Activated CD8-positive, alpha-beta memory T cell treated with anti-CD3 and anti-CD28 coated beads for 1 hour (primary cell): ENCODE measurements at places on chromosomes 3 and 15.

DNA sequence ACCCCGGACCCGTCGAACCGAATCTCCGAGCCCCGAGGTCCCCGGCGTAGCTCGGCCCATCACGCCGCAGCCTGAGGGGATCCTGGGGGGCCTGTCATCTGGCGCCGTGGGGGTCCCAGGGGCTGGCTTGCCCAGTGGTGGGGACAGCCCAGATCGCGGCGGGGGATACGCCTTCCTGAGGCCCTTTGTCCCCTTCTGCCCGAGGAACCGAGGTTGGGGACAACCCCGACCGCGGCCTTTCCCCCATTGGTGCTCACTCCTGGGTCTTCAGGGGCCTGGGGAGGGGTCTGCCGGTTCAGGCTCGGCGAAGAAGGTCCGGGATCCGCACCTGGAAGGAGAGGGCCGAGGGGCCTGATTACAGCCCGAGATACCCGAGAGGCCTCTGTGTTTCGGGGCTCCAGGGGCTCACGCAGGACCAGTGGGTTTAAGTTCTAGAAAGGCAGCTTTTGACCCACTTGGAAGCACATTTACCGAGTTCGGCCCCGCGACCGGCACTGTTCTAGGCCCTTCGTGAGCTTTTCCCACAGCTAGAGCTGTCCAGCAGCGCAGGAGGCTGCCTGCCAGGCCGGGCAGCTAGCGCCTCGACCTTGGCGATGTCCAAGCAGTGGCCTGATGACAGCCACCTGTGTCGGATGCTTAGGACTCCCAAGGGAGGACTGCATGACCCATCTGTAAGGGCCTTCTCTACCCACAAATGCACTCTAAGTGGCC lies 504 bp downstream of the ABHD2 start:
- no peak for DNase-seq

DNA sequence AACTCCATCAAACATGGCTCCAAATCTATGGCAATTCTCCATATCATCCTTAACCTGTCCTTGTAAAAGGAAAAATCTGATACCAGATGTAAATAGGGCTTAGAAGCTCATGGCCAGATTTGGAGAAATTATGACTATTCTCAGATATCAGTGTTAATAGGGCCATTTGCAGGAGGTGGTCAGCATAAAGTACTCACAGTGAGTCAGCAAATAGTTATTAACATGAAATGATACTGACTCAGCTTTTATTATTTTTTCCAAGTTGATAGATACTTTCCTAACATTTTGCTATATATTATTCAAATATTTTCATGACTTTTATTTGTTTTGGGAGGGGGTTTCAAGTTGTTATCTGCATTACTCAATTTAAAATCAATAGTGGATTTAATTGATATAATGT lies 255.8 kb downstream of the MFSD1 start:
- DNase-seq: no peak

- no peak for DNase-seq
Measured at GRCh38 chr3:89414270-89414669, 306.8 kb downstream of the EPHA3 start.

DNA sequence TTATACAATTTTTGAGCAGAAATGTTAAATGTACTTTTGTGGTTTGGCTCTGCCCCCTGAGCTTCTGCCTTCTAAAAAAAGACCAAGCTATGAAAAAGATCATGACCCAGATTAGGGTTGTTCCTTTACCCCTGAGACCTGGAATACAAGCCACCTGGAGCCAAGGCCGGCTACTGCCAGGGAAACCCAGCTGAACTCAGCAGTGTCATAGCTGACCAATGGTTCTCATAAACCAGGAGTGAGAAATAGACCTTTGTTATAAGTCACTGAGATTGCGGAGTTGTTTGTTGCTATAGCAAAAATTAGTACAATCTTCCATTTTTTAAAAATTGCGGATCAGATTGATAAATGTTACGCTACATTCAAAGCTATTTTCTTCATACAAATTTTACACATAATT lies 1261.7 kb downstream of the ROBO1 start:
- DNase-seq: no peak

- no peak for DNase-seq
Measured at GRCh38 chr3:166114448-166114847, 277.2 kb upstream of the BCHE start.

DNA sequence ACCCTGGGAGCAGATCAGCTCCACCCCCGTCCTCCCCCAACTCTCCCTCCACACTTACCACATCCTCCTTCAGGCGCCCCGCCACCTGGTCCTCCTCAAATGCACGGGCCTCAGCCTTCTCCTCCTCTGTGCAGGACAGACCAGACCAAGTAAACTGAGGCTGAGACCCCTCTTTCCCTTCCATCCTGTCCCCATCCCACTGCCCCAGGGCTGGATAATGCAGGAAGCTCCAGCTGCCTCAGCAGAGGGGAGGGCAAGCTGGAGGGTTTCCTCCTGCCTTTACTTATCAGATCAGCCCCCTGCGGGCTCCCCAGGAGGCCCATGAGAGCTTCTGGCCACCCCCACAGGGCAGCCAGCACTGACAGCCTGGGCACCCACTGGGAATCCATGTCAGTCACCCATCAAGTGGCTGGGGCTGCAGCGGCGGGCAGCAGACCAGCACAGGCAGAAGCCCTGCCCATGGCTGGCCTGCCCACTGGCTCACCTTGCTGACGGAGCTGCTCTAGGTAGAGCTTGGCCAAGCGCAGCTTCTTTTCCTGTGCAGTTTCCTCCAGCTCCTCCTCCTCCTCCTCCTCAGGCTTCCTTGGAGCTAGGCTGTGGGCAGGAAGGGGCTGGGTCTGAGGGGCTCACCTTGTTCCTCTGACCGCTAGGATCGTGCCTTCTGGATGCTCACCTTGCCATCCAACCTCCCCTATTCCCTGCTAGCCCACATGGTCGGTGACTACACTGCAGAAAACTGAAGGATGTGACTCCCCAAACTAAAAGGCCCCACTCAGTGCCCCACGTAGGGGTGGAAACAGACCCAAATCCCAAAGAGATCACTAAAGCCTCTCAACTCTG lies 3.9 kb downstream of the RRP9 start:
- no peak for DNase-seq

DNA sequence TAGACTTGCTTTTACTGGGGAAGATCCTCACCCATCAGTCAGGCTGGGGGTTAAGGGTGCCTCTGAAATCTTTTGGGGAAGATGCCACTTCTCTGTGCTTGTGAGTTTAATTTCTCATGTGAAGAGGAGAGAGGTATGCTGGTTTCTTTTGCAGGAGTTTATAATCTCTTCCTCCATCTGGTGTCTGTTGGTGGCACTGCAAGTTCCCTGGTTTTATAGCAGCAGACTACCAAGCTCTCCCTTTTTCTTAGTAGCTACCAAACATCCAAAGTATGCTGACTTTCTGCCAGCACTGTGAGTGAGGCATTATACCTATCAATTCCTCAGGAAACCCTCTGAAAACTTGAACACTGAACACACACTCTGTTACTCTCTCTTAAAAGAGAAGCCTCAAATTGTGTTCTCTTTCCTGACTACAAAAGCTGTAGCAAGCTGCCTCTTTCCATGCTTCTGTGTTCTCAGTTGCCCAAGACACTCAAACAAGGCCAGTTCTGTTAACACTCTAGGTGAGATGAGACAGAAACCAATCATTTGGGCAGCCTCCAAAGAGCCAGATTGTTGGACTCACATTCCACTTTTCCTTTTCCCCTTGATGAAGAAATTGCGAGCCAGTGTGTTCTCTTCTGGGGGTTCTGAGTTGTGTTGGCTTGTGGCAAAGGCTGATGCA lies 299.5 kb downstream of the GAP43 start:
- no peak for DNase-seq

GRCh38 chr15:78469031-78469430 lies 31.0 kb downstream of the IREB2 start:
- no peak for DNase-seq

DNA sequence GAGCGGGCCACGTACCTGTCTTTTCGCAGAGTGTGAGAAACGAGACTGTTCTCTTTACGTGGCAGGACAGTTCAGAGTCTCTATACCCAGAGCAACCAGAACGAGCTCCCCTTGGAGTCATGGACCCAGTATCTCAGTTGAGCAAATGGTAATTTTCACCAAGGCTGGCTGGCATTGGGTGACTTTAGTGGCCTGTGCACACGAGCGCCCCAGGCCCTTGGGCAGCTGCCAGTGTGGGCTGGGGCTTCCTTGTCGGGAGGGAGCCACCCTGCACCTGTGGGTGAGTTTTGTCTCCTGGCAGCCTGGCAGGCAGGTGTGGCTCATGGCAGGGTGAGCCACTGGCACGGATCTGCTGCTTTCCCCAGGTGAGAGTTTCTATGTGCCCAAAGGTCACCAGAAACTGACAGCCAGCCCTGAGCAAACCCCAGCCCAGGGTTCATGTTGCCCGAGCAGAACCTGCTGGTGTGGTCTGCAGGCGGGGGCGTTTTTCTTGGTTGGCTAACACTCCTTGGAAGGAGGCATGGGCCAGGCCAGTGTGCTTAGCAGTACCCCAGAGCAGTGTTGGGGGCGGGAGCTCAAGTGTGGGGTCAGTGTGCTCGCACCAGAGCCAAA lies 135.0 kb downstream of the TJP1 start:
- DNase-seq: no peak

GRCh38 chr3:77825001-77825827 lies 785.3 kb downstream of the ROBO2 start:
- no peak for DNase-seq

GRCh38 chr3:67940210-67940952 lies 286.0 kb upstream of the SUCLG2 start:
- no peak for DNase-seq

DNA sequence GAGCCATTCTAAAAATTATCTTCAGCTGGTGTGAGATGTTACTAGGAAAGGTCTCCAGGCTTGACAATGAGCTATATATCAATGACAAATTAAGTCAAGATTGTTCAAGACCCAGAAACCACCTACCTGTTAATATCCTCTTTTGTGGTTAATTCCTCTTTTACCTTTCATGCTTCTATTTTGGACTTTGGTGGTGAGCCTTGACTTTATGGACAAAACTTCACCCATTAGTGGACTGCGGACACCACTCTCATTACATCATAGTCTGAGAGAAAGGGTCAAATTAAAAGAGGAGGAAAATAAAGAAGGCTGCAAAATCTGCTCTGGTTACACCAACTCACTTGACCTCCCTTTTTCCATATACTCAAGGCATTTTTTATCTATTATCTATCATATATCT lies 271.5 kb upstream of the TTC14 start:
- DNase-seq: no peak

GRCh38 chr3:198028718-198029117 lies 68.7 kb downstream of the LMLN start:
- no peak for DNase-seq

- no peak for DNase-seq
Measured at GRCh38 chr15:39657181-39657580, 76.3 kb downstream of the THBS1 start.
